Brain (organoid and tissue), 16 donors: ENCODE measurements at places on chromosomes 4 and X. TPM values are rescaled to one million over a fixed set of nuclear protein-coding genes. Genes with fewer than 3 reads are reported as not detected.

GRCh38 chr4:16227462-16227868, 1.2 kb upstream of the TAPT1 start:
- peak; percentile 58 for DNase-seq

C1GALT1C1 gene
- 10.1 TPM for polyA plus RNA-seq

DNAAF6 gene
- polyA plus RNA-seq = not detected

GRCh38 chr4:34492414-34492813, 1751.9 kb downstream of the ARAP2 start:
- no peak for DNase-seq

ZCCHC18 gene
- 4.3 TPM for polyA plus RNA-seq
